ENCODE measurements at places on chromosomes 13 and 19.

- DNase-seq, result no peak
Measured at GRCh38 chr19:58568453-58569130, 4.5 kb downstream of the MZF1 start.

GRCh38 chr13:50130123-50130946 lies 115.1 kb downstream of the KCNRG start:
- peak; percentile 40 for DNase-seq

- no peak for DNase-seq
Measured at GRCh38 chr13:102779436-102780159, 6.0 kb upstream of the TEX30 start.

- peak; percentile 59 for DNase-seq
Measured at GRCh38 chr19:12665281-12665573, 1.3 kb downstream of the MAN2B1 start.

DNA sequence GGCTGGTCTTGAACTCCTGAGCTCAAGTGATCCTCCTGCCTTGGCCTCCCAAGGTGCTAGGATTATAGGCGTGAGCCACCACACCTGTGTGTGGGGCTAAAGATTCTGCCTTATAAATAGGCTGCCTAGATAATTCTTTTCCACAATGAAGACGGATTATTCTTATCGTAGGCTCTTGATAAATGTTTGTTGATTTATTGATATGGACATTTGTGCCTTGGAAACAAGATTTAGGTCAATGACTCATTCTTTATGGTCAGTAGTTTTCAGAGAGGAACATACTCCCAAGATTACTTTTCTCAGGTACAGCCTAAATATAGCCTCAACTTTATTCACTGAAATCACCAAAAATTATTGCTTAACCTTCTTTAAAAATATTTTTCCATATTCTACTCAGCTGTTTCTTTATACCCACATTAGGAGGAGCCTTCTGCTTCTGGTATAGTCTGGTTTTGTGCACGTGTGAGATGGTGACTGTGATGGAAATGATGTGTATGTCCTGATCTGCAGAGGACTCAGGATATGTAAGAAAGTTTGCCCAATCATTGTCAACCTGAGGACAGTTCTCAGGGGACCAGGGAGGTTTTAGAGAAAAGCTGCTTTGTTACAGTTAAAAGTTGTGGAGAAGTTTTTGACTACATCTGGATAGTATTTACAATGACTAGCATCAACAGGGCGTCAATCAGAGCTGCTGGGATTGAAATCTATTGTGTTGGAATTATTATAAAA lies 208.9 kb downstream of the DNAJC15 start:
- no peak for DNase-seq

DNA sequence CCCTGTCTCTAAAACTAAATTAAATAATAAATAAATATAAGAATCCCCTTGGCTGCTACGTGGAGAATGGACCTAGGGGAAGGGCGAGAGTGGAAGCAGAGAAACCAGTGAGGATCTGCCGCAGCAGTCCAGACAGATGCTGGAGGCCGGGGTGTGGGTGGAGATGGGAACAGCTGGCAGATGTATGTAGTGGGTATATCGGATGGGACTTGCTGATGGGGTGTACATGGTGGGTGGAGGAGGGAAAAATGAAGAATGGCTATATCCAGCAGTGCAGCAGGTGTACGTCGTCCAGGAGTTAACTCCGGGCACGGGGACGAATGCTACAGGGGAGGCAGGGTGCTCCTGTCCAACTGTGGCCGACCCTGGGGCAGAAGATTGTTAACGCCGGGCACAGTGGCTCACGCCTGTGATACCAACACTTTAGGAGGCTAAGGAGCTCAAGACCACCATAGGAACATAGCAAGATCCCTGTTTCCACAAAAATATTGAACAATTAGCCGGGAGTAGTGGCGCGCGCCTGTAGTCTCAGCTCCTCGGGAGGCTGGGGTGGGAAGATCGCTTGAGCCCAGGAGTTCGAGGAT lies 654 bp downstream of the CEP89 start:
- DNase-seq, result no peak

GRCh38 chr13:68727798-68728197 lies 1379.8 kb upstream of the ATXN8OS start:
- no peak for DNase-seq

GRCh38 chr19:41694831-41695635 lies 7.0 kb upstream of the CEACAM7 start:
- no peak for DNase-seq

DNA sequence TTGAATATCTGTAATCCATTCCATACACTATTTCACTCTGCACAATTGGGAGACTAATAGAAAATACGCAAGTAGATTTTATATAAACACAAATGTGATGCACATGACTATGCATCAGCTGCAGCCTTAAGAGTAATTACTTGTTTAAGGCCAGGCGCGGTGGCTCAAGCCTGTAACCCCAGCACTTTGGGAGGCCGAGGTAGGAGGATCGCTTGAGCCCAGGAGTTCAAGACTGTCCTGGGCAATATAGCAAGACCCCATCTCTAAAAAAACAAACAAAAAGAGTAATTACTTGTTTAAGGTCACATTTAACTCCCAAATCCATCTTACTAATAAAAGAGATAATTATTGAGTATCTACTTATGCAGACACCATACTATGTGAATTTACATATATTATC lies 18.0 kb downstream of the IPO5 start:
- DNase-seq, result no peak

GRCh38 chr13:67017276-67017675 lies 212.9 kb downstream of the PCDH9 start:
- DNase-seq, result no peak

DNA sequence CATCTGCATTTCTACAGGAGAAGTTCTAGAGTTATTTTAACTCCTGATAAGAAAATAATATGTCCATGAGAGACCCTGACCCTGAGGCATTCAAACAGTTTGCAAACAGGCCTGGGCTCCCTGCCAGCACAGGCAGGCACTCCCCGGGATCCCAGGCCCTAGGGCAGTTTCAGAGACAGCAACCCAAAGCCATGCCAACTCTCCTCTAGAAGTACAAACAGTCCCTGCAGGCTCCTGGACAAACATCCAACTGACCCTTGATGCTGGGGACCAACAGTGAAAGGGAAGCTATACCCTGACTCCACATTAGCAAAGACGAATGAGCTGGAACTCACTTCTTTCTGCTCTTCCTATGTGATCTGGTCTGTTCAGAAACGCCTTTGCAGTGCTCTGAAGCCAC lies 44.8 kb downstream of the CCDC70 start:
- no peak for DNase-seq

DNA sequence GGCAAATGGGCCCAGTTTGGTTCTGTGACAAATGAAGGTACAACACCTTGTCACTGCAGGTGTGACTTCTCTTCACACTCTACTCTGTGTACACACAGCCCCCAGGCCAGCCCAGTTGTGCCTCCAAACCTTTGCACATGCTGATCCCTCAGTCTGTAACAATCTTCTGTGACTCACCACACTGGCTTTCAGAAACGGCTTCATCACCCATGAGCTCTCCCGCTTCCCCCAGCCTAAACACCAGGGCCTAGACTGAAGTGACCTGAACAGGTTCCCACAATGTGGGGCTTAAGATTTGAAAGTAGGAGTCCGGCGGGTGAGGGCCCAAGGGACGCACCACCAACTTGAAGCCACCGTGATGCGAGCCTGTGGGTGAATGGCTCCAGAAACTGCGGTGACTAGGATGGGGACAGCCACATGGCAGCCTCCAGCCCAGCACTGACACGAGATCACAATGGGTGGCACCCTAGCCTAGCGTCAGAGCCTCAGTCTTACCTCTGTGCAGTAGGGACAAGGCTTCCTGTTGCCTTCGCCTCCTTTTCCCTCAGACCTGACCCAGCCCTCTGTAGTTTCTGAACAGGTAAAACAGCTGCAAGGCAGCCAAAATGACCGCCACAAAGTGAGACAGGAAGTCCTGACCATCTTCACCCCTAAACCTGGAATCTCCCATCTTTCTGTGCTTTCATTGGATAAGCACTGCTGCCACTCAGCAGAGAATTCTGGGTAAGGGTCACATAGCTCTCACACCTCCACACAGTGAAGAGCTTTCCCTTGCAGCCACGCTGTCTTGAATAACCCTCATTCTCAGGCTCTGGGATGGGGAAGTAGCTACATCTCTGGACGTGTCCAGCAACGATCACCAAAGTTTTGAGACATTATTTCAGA lies 34.2 kb upstream of the ZNF599 start:
- no peak for DNase-seq

- DNase-seq, result no peak
Measured at GRCh38 chr13:46995874-46996273, 99.0 kb upstream of the HTR2A start.

GRCh38 chr19:46481947-46482346 lies 10.6 kb upstream of the PNMA8A start:
- DNase-seq, result no peak

- no peak for DNase-seq
Measured at GRCh38 chr13:52945348-52945747, 83.3 kb upstream of the OLFM4 start.

DNA sequence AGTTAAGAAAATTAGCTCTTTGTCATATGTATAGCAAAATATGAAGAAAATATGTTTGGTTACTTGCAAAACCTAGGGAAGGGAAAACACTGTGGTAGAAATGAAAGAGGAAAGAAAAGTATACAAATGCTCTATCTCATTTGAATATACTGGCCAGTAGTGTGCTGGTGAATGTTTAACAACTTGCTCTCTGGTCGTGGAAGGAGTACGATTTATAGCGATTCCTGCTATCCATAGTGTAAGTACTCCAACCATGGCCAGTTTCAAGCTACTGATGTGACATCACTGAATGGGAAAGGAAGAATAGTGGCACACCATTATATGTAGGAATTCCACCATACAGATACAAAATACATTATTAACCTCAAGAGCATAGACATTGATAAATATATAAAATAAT lies 9.3 kb downstream of the BORA start:
- DNase-seq, result no peak

DNA sequence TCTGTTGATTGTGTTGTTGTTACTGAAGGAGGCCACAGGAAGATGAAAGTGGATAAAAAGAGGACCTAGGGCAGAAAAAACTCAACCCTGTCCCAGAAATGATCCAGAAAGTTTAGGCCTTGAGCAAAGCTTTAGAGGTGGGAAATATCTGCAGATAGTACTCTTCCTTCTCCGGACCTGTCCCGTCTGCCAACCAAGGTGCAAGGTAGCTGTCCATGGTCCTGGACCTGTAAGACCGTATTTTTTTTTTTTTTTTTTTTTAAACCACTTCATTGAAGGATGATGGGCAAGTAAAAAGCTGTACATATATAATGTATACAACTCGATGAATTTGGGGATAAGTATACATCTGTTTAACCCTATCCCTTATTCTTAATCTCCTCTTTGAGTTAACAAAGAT lies 225.9 kb downstream of the OLFM4 start:
- DNase-seq, result no peak

DNA sequence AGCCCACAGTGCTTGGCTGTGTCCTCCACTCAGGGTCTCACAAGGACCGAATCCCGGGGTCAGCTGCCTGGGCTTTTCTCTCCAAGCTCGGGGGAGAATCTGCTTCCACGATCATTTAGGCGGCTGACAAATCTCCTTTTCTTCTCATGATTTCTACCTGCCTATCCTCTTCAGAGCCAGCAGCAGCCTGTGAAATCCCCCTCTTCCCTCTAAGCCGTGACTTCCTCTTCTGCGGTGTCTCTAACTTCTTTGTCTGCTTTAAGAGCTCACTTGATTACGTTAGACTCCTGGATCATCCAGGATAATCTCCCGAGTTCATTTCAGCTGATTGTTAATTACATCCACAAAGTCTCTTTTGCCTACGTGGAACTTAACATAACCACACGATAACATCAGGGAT lies 22.5 kb upstream of the ZNF845 start:
- DNase-seq, result no peak

DNA sequence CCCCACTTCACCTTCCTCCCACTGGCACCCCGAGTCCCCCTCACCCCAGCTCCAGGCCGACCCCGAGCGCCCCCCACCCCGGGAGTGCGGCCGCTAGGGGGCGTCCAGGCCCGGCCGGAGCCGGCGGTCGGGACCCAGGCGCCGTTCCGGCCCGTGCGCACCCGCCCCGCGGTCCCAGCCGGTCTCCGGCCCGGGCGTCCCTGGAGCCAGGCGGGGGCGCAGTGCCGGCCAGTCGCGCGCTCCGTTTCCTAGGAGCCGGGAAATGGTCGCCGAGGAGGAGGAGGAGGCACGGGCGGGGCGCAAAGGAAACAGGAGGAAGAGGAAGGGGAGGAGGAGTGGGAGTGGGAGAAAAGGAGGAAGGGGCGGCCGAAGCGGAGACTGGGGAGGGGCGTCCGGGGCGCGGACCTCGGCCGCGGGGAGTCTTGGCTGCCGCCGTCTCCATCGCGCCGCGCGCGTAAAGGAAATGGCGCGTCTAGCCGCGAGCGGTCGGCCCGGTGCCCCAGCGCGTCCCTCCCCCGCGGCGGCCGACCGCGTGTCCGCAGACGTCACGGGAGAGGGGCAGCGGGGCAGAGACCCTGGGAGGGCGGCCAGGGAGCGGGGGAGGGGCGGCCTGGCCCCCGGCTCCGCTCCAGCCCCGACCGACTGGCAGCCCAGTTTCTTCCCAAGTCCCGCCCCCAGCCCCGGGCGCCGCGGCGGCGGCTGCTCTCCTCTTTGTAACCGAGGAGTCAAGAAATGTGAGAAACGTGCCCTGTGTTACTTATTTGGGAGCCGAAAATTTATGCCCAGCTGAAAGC lies 1.1 kb upstream of the KCTD15 start:
- DNase-seq, result peak; percentile 60

- no peak for DNase-seq
Measured at GRCh38 chr13:27827646-27828045, 35.4 kb downstream of the GSX1 start.

- DNase-seq, result peak; percentile 39
Measured at GRCh38 chr19:35090506-35091214, 25.0 kb upstream of the FXYD3 start.

- no peak for DNase-seq
Measured at GRCh38 chr13:109314101-109314500, 472.3 kb downstream of the IRS2 start.

- no peak for DNase-seq
Measured at GRCh38 chr19:50324331-50324730, 4.8 kb downstream of the KCNC3 start.

GRCh38 chr19:21317821-21318220 lies 11.4 kb downstream of the ZNF708 start:
- no peak for DNase-seq

DNA sequence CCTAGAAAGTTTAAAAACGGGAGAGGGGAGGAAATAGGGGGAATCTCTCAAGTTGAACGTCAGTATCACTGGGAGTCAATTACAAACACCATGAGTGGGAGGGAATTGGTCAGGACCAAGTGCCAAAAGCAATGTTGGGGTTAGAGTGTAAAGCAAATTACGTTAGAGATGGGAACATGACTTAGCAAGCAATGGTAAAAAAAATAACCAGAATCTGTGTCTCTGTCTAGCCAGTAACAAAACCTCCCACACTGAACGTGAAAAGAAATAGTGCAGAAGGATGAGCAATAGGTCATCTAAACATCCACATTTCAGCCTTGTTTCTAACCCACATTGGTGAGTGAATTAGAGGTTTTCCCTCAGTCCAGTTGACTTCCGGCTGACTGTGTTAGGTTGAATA lies 242.2 kb downstream of the COG6 start:
- no peak for DNase-seq

Data from activated naive CD4-positive, alpha-beta T cell treated with anti-CD3 and anti-CD28 coated beads, Interleukin-2, amount 50 U/mL, for 16 hours (primary cell).